ENCODE measurements at places on chromosomes 6 and 20.

GRCh38 chr6:26104457-26105108 is 17.4 kb downstream of the HFE start:
- DNase-seq: no peak

DNA sequence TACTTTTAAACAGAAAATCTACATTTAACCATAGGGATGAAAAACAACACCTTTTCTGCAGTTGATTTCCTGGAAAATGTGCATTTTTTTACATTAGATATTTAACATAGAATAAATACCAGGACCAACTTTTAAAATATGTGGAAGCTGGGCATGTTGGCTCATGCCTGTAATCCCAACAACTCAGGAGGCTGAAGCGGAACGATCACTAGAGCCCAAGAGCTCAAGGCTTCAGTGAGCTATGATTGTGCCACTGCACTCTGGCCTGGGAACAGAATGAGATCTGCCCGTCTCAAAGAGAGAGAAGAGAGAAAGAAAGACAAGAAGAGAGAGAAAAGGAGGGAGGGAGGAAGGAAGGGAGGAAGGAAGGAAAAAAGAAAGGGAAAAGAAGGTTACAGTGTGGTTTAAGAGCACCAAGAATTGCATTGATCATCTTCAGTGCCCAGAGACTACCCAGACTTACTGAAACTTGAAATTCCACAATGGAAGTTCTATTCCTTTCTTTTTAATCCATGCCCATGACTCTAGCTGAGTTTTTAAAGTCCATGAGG is 189.4 kb upstream of the ARID1B start:
- DNase-seq: no peak

GRCh38 chr6:168849459-168849858 is 404.2 kb downstream of the THBS2 start:
- no peak for DNase-seq

DNA sequence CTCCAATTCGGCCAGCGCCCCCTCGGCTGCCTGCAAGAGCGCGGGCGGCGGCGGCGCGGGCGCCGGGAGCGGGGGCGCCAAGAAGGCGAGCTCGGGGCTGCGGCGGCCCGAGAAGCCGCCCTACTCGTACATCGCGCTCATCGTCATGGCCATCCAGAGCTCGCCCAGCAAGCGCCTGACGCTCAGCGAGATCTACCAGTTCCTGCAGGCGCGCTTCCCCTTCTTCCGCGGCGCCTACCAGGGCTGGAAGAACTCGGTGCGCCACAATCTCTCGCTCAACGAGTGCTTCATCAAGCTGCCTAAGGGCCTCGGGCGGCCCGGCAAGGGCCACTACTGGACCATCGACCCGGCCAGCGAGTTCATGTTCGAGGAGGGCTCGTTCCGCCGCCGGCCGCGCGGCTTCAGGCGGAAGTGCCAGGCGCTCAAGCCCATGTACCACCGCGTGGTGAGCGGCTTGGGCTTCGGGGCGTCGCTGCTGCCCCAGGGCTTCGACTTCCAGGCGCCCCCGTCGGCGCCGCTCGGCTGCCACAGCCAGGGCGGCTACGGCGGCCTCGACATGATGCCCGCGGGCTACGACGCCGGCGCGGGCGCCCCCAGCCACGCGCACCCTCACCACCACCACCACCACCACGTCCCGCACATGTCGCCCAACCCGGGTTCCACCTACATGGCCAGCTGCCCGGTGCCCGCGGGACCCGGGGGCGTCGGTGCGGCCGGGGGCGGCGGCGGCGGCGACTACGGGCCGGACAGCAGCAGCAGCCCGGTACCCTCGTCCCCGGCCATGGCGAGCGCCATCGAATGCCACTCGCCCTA is 963 bp downstream of the FOXF2 start:
- DNase-seq: no peak

GRCh38 chr6:52020945-52021570 is 66.4 kb downstream of the PKHD1 start:
- DNase-seq: no peak

DNA sequence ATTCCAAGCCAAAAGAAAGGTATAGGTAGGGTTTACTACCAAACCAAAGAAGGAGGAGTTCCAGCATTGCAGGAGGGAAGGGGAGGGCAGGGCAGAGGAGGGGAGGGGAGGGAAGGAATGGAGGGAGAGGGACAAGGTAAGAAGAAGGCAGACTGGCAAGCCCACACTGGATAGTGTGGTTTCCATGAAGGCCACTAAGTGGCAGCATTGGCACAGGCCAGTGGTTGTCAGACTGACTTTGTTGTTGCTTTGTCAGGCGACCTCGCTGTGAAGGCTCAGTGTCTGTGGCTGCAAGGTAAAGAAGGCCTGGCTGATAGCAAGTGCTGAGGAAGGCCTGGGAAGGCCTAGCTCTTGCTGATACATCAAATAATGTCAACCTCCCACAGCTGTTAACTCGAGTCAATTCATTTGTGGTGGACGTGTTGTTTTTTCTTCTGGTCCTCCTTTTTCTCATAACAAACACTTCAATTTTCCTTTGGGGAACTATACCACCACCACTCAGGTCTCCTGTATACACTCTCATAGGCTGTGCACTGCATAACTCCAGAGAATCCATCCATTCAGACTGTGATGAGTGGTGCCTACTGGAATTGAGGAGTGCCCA is 7.7 kb upstream of the ZNF334 start:
- peak; percentile 14 for DNase-seq

- DNase-seq: no peak
Observed at GRCh38 chr20:1081891-1082290, 36.5 kb upstream of the PSMF1 start.

- DNase-seq: no peak
Observed at GRCh38 chr6:54646069-54646950, 200.3 kb upstream of the FAM83B start.

GRCh38 chr6:98932381-98932780 is 15.4 kb downstream of the FBXL4 start:
- DNase-seq: no peak

DNA sequence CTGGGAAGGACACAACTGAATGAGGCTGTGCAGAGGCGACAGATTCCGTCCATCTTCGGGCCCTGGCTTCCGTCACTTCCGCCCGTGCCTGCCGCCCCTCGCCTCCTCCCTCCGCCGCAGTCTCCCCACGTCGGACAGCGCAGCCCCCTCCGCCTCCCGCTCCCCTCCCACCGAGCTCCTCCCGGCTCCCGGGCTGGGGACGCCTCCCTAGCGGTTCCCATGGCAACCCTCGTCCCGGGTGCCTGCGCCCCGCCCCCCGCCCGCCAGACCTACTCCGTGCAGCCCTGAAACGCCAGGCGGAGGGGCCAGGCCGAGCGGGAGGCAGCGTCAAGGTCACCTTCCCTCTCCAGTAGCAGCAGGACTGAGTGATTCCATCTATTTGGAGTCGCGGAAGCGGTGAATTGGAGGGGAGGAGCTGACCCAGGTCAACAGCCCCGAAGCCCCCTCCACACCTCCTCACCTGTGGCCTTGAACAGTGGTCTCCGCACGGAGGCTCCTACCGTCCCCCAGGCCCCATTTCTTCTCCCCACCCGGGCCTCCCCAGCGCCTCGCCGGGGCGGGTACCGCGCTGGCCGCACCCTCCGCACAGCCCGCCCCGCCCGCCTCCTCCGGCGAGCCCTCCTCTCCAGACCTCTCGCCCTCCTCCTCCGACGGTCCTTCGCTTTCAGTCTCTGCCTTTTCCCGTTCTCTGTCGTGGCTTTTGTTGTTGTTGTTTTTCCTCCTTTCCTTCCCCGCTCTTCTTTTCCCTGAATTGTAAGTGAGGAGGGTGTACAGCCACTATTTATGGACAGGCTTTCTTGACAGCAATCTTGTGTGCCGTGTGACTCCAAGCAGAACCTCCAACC is 951 bp downstream of the NRSN2 start:
- peak; percentile 69 for DNase-seq

GRCh38 chr6:148608199-148608951 is 138.5 kb upstream of the UST start:
- DNase-seq: no peak

GRCh38 chr6:139064981-139065665 is 36.6 kb downstream of the ABRACL start:
- DNase-seq: no peak

- no peak for DNase-seq
Observed at GRCh38 chr6:136657666-136658065, 107.4 kb upstream of the MAP7 start.

GRCh38 chr6:167799033-167799821 is 27.5 kb upstream of the AFDN start:
- DNase-seq: no peak

- no peak for DNase-seq
Observed at GRCh38 chr20:45487231-45487635, 17.7 kb downstream of the WFDC2 start.

DNA sequence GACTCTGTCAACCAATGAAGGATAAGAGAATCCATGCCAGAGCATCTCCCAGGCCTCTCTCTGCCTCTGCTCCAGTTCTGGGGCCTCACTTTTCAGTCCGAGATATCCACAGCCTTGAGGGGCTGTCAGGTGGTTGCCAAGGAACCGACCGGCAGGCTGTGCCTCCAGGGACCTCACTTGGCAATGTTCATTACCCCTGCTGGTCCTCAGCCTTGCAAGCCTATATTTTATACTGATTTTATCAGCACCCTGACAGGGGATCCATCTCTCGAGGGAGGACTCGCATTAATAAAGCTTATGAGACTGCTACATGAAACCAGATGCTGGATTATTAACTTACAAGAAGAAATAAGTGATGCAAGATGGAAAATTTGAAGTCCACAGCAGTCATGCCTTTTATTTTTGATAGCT is 39.9 kb downstream of the TMC2 start:
- no peak for DNase-seq

GRCh38 chr6:145212813-145213212 is 522.5 kb downstream of the EPM2A start:
- DNase-seq: no peak

DNA sequence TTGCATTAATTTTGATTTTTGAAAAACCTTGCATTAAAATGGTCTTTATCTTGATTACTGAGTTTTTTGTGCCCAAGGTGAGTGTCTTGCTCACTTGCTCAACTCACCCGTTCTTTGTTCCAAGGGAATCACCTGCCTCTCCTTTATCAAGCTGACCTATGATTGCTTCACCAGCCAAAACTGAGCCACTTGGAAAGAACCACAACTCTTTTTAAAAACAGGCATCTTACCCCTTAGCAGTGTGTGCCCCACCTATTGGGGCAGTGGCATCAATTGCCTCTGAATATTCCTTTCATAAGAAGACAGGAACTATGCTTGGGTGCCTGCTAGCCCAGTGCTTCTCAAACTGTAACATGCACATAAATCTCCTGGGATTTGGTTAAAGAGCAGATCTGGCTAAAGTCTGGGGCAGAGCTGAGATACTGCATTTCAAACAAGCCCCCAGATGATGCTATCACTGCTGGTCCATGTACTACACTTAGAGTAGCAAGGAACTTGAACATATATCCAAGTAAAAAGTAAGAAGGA is 3.3 kb upstream of the STK38 start:
- DNase-seq: no peak

- no peak for DNase-seq
Observed at GRCh38 chr6:161163466-161164181, 110.2 kb downstream of the AGPAT4 start.

DNA sequence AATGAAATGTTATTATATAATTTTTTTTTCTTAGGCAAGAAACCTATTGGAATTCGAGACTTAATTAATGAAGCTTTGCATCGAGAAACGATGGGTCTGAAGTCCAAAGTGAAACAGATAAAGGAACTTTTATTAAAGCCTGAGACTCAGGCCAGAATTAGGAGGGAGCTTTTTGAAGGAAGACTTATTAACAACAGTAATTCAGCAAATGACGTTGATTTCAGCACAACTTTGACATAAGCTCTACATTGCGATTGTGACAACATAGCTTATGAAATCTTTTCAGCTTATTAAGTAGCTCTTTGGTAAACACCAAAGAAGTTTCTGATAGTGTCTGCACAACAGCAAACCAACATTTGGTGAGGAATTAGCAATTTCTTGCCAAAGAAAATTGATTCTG is 147.1 kb downstream of the AKAP7 start:
- no peak for DNase-seq

DNA sequence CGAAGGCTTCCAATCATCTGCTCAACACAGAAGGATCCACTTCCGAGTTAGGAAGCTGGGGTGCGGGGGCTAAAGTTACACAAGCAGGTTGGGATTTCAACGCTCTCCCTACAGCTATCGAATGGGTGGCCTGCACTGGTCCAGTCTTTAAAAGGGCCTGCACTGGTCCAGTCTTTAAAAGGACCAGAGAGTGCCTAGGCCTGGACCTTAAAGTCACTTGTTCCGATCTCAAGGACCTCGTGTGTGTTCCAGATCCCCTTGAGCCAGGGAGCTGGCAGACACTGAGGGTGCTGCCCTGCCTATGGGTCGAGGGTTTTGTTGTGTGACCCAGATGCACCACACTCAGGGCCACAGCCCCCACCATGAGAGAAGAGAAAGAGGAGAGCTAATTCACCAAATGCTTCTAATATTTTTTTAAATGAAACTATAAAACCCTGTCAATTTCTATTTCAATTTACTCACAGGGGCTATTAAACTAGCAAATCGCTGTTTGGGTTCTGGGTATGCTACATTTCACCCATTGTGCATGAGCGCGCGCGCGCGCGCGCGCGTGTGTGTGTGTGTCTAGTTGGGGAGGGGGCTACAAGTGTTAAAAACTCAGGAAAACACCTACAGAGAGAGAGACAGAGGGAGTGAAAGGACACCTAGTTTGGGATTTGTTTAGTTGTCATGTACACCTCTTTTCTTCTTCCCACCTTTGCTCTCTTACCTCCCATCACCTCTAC is 7.5 kb downstream of the TFAP2B start:
- no peak for DNase-seq

GRCh38 chr20:64146936-64147477 is 17.2 kb upstream of the MYT1 start:
- DNase-seq: no peak

DNA sequence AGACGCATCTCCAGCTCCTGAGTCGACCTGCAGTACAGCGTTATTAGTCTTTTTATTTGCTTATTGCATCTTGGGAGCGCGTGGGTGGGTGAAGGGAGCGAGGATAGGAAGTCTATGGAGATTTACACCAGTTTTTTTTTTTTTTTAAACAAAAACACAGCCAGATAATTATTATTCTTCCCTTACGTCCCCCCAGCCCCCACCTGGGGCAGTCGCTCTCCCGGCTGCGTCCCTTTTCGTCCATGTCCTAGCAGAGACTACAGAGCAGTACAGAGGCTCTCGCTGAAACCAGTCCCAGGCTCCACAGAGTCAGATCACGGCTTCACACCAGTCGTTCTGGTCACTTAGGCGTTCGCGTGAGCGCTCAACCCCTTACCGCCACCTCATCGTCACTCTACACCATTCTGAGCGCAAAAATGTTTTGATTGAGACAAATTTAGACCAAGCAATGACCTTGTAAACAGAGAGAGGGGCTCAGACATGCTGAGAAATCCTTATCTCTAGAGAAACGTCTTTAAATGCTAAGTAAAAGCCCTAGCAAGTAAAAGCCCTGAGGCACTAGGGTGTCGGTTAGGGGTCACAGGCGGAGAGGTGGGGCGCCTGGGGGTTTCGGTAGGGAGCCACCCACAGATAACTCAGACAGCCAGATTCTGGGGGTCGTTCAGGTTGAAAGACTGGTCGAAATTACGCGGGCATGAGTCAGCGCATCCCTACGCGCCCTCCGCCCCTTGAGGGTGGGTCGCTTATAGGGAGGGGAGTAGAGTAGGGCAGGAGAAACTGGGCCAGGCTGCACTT is 975 bp upstream of the PPT2 start:
- DNase-seq: no peak
